ENCODE measurements at places on chromosomes 16 and 17.

DNA sequence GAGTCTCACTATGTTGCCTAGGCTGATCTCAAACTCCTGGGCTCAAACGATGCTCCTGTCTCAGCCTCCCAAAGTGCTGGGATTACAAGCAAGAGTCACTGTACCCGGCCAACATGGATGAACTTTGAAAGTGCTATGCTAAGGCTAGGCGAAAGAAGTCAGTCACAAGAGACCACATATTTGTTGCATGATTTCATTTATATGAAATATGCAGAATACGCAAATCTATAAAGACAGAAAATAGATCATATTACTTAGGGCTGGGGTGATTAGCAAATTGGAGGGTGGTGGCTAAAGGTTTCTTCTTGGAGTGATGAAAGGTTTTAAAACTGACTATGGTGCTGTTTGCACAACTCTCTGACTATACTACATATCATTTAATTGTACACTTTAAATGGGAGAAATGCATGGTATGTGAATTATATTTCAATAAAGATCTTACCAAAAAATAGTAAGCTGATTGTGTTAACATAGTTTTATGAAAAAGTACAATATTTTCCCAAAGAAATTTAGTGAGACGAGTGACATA lies 1.2 kb upstream of the FLYWCH1 start:
- DNase-seq, result no peak

DNA sequence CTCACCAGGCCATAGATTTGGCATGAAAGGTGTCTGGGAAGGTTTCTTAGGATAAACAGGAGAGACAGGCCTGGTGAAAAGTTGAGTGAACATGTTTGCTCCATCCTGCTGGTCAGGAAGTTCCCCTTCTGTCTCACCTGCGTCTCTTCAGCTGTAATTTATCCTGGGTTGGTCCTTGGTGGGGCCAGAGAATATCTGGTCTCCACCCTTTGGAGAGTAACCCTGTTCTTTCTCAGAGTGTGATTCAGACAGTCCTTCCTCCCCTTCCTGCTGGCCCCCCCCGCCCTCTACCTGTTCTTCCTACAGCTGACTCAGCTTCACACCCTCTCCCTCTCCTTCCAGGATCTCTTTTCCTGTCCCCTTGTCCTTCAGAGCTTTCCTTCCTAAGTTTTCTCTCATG lies 17.1 kb downstream of the MINK1 start:
- no peak for DNase-seq

DNA sequence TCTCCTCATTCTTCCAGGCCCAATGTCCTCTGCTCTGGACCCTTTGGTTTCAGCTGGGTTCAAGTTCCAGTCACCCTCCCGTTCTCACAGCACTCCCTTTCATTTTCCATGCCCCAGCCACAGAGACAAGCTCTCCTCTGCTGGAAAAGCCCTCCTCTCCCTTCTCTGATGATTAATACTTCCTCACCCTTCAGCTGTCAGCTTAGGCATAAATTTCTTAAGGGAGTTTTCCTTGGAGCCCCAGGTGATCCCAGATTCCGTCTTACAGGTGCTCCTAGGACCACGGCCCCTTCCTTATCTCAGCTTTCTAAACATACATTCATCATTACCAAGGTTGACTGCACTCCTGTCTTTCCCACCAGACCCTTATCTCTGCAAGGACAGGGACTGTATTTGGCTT lies 10.4 kb downstream of the CHAD start:
- no peak for DNase-seq

- no peak for DNase-seq
Measured at GRCh38 chr16:88325087-88325750, 57.5 kb upstream of the ZNF469 start.

- no peak for DNase-seq
Measured at GRCh38 chr17:31499771-31500554, 108.5 kb downstream of the RAB11FIP4 start.

- DNase-seq, result no peak
Measured at GRCh38 chr17:8022360-8023003, 16.4 kb upstream of the ALOX15B start.

- DNase-seq, result no peak
Measured at GRCh38 chr17:81151278-81151677, 14.0 kb upstream of the PVALEF start.

DNA sequence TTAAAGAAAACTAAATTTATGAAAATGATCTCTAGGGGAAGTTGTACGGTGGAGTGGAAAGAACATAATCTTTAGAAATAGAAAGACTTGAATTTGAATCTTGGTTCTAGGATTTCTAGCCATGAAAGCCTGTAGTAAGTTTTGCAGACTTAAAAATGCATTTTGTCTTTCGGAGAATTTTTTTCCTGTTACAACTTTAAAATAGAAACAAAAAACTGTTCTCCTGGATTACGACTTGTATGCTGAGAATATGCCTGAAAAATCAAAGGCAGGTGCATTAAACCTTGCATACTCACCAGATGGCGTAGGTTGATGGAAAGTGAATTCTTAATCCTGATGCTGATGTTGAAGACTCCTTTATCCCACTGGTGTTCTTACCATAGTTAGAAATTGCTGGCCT lies 7.5 kb upstream of the MPHOSPH6 start:
- no peak for DNase-seq

GRCh38 chr16:6910301-6910700 lies 422.3 kb upstream of the RBFOX1 start:
- DNase-seq, result no peak

DNA sequence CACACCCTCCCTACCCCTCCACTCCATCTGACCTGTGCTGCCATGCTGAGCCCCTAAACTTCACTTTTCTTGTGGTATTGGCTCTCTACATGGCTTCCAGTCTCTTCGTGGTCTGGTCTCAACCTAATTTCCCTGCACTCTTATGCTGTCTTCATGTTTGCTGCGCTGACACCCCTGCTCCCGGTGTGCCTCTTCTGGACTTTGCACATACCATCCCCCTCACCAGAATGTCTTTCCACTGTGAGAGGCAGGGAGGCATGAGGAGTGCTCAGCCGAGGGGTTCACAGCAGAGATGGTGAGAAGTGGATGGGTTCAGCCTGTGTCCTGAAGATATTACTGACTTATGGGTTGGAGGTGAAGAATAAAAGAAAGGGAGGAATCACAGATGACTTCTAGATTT lies 2.5 kb downstream of the TNFSF12 start:
- no peak for DNase-seq

GRCh38 chr17:45709728-45710288 lies 74.3 kb upstream of the CRHR1 start:
- no peak for DNase-seq

GRCh38 chr17:8079291-8080207 lies 8.0 kb downstream of the ALOX12B start:
- DNase-seq, result peak; percentile 85

DNA sequence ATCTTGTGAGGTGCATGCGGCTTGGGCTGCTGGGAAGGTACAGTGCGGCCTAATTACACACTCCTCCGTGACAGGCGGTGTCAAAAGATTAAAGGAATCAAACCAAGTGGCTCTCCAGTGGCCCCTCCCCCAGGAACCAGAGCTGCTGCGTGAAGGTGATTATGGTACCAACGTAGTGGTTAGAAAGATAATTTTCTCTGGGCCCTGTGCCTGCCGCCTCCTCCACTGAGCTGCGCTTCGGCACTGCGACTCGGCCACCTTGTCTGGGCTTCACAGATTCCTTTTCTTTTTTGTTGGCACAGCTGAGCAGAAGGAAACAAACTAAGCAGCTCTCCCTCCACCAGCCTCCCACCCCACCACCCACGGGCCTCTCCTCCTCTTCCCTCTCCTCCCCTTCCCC lies 113.2 kb upstream of the SDK2 start:
- DNase-seq, result no peak

GRCh38 chr16:88864099-88864498 lies 2.4 kb downstream of the PABPN1L start:
- no peak for DNase-seq
